ENCODE measurements at places on chromosomes 4 and X.

- no peak for DNase-seq
Measured at GRCh38 chr4:2248044-2248780, 6.3 kb upstream of the HAUS3 start.

DNA sequence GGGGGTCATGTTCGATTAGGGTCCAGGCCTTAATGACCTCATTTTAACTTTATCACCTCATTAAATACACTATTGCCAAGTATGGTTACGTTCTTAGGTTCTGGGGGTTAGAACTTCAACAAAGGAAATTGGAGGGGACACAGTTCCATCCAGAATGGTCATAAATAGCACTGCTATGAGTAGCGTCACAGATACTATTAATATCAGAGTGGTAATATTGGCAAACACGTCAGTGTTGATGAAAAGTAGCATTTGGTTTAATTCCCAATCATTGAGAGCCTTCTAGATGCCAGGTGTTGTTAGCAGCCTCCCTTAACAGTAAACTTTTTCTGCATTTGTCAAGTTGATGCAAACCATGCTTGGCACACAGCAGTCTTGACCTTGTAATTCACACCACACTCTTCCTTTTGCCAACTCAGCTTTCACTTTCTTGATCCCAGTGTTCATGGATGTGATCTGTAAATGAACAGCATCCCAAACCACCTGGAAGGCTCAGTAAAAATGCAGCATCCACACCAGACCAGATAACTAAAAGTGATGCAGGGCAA, 912.5 kb upstream of the TENM3 start:
- no peak for DNase-seq

GRCh38 chr4:184100297-184100885, 117.3 kb downstream of the ENPP6 start:
- DNase-seq, result no peak

DNA sequence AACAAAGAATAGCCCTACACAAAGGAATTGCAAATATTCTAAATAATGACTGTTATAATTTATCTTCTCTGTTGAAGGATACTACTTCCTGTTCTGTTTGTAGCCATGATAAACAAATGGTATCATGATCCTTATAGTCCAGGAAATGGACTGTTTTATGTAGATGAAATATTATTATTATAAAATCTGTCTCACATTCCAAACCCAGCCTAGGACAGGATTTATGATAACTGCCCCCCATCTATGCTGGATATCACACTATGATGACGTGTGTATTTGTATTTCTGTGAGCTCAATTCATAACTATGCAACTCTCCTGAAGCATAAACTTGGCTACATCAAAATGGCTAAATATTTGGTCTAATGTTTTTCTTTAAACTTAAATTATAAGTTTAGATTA, 21.3 kb downstream of the DMD start:
- no peak for DNase-seq

Data from caudate nucleus (tissue), 63 donors.